ENCODE measurements at places on chromosomes 12 and 14.
A peak's percentile ranks its signal among the peaks of the same experiment; 100 is the strongest.

GRCh38 chr12:63325757-63326156, 174.8 kb upstream of the AVPR1A start:
- DNase-seq, result no peak

GRCh38 chr12:12891881-12892355, 556 bp downstream of the GPRC5A start:
- no peak for DNase-seq

- DNase-seq, result peak; percentile 98
Measured at GRCh38 chr12:92078167-92079053, 67.2 kb downstream of the BTG1 start.

DNA sequence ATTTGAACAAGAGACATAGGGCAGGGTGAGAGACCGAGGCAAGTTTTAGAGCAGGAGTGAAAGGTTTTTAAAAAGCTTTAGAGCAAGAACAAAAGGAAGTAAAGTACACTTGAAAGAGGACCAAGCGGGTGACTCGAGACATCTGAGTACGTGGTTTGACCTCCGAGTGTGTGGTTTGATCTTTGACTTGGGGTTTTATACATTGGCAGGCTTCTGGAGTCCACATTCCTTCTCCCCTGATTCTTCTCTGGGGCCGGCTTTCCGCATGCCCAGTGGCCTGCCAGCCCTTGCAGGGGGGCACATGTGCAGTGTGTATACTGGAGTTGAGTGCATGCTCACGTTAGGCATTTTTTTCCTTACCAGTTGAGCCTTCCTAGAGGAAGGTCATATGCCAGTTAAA, 96.3 kb downstream of the SLC15A4 start:
- no peak for DNase-seq

DNA sequence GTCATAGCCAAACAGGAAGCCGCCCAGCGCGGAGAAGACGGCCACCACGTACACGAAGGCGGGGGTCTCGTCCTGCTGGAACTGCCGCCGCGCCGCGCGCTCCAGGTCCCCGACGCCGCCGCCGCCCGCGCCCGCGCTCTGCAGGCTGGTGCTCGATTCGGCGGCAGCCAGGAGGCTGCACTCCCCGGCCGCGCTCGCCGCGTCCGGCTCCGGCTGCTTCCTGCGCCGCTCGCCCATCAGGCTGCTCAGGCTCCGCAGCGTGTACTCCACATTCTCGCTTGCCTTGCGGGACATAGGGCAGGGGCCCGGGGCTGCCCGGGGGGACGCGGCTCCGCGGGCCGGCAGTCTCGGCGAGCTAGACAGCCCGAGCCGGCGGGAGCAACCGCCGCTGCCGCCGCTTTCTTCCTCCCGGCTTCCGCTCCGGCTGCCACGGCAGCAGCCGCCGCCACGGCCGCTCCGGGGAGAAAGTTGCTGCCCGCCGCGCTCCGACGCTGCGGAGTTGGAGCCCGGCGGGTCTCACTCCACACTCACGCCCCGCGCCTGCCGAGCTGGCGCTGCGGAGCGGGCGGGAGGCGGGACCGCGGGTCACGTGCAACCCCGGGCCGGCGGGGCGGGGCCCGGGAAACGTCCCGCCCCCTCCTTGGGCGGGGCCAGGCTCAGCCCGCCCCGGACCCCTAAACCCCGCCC, at the start of gene SLC2A13:
SLC2A13 (minus strand) TSS at position 567 of the 687 bp plus-strand sequence; CDS start at position 294, 273 bp downstream.
- DNase-seq, result no peak

DNA sequence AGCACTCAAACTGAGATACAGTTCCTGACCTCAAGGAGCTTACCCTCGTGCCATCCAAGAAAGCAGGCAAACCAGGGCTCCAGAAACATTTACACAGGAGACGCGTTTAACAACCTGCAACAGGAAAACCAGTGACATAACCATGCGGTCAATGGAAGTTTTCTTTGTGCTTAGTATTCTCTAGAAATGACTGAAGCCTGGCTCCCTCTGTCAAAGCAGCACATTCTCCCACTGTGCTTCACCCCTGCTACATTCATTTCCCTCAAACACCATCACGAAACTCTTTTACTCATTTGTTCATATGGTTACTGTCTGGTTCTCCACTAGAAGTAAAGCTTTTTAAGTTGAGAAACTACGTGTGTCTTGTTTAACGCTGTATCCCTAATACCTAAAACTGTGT, 161.3 kb upstream of the CCND2 start:
- no peak for DNase-seq

- no peak for DNase-seq
Measured at GRCh38 chr14:100587086-100587762, at the start of gene BEGAIN. TSS of gene BEGAIN (minus strand) at chr14:100587417. CDS start at chr14:100587290, 127 bp downstream.

- no peak for DNase-seq
Measured at GRCh38 chr12:113392988-113393579, 10.6 kb downstream of the SDS start.

DNA sequence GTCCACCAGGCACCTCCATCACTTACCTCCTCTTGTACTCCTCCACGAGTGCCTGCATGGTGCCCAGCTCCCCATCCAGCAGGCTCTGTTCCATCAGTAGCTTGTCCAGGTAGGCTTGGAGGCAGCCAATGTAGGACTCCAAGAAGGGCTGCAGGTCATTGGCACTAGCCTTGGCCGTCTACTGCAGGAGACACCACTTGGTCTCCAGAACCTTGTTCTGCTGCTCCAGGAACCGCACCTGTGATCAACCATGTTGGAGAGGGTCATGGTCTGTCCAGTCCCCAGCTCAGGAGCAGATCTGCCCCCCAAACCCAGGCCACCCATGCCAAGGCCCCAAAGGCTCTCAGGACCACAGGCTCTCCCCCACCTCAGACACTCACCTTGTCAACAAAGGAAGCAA, 23.9 kb downstream of the KRT76 start:
- no peak for DNase-seq

DNA sequence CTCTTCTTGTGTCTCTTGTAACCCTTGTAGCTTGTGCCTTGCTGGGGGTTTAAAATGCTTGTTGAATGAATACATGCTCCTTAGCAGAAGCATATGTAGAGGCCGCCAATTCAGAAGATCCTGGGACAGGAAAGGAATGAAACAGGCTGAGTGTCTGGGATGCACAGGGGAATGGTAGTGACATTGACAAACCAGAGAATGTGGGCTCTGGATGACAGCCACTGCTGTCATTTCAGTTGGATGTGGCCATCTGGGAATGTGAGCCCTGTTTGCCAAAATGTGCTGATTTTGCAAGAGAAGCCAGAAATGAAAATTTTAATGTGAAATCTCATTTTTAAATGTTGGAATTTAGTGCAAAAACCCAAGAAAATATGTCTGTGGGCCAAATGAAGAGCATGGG, 136.8 kb downstream of the DACT1 start:
- no peak for DNase-seq

GRCh38 chr12:101470939-101471338, 4.2 kb upstream of the SPIC start:
- no peak for DNase-seq

DNA sequence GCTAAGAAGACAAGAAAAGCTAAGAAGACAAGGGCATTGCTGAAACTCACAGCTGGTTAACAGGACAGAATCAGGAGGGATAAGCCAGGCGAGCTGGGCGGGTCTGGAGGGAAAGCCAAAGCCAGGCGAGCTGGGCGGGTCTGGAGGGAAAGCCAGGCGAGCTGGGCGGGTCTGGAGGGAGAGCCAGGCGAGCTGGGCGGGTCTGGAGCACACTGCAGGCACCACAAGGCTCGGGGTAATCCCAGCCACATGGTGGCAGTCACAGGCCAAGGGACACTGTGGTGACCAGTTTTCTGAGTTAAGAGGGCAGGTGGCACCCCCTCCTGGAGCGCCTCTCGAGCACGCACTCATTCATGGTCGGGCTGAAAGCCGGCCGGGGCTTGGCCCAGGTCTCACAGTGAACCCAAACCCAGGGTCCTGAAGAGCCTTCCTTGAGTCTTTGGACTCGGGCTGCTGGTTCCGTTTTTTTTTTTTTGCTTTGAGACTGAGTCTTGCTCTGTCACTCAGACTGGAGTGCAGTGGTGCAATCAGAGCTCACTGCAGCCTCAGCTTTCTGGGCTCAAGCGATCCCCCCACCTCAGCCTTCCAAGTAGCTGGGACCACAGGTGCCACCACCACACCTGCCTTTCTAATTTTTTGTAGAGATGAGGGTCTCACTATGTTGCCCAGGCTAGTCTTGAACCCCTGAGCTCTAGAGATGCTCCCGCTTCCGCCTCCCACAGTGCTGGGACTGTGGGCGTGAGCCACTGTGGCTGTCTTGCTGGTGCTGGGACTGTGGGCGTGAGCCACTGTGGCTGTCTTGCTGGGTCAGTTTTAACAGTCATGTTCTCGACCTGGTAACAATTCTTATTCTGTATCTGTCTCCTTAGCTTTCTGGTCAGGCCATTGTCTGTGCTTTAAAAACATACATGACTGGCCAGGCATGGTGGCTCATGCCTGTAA, 40.2 kb downstream of the HSP90AA1 start:
- no peak for DNase-seq

DNA sequence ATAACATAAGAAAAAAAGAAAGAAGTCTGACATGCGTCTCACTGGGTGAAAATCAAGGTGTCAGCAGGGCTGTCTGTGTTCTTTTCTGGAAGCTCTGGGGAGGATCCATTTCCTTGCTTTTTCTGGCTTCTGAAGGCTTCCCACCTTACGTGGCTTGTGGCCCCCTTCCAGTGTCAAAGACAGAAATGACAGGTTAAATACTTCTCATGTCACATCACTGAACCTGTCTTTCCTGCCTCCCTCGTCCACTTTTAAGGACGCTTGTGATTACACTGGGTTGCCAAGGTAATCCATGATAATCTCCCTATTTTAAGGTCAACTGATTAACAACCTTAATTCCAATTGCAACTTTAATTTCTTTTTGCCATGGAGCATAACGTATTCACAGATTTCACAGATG, 4.6 kb upstream of the PHC1 start:
- no peak for DNase-seq

GRCh38 chr14:53368711-53369201, 215.6 kb upstream of the DDHD1 start:
- DNase-seq, result no peak

GRCh38 chr12:111211910-111212757, 156.8 kb downstream of the PHETA1 start:
- no peak for DNase-seq

GRCh38 chr12:75854681-75855309, 176.8 kb downstream of the PHLDA1 start:
- DNase-seq, result no peak

- no peak for DNase-seq
Measured at GRCh38 chr14:101125719-101126651, 222.5 kb upstream of the RTL1 start.

- DNase-seq, result no peak
Measured at GRCh38 chr12:57343703-57344378, 87.0 kb downstream of the R3HDM2 start.

DNA sequence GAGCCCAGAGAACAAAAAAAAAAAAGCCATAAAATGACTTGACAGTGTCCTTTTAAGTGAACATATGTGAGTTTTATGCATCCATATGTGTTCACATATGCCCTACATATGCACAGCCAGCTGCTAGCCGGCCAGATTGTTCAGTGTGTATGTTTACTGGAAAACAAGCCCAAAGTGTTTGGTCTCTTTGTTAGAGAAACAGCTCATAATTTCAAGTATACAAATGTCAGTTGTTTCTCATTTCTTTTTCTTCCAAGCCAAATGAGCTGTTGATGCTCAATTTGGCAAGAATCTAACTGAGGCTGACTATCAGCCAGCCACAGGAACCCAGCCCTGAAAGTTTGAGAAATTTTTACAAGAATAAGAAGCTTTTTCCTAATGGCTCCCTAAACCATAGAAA, 60.8 kb upstream of the TSPAN8 start:
- DNase-seq, result no peak

- no peak for DNase-seq
Measured at GRCh38 chr14:81206115-81206514, 14.6 kb downstream of the GTF2A1 start.

DNA sequence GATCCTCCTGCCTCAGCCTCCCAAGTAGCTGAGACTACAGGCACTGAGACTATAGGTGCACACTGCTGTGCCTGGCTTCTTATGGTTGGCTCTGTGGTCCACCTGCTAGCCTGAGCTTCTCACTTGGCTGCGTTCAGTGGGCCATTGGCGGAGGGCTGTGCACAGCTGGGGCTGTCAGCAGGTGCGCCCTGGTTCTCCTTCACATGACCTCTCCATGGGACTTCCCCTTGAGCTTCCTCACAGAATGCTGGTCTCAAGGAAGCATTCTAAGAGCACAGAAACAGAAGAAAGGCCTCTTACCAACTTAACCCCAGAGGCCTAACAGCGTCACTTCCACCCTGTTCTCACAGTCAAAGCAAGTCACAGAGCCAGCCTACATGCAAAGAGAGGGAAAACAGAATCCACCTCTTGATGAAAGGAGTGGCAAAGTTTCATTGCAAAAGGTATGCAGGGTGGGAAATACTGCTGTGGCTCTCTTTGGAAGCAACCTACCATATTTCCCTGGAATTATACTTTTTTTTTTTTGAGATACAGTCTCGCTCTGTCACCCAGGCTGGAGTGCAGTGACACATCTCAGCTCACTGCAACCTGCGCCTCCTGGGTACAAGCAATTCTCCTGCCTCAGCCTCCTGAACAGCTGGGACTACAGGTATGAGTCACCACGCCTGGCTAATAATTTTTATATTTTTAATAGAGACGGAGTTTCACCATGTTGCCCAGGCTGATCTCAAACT, 9.3 kb downstream of the RILPL2 start:
- no peak for DNase-seq

DNA sequence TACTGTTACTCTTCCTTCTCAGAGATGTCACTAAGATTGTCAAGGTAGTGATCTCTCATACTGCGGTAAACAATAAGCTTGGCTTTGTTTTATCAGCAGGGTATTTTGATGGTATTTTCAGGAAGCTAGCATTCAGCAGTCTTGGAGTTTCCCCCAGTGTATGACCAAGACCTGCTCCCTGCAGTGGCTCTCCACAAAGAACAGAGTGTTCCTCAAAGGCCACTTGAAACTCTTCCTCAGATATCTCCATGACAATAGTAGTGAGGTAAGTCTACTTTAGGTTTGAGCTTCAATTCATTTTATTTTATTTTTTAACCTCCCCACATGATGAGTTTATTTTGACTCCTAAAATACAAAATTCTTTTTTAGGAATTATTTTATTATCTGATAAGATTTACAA, 74.0 kb upstream of the G2E3 start:
- no peak for DNase-seq

DNA sequence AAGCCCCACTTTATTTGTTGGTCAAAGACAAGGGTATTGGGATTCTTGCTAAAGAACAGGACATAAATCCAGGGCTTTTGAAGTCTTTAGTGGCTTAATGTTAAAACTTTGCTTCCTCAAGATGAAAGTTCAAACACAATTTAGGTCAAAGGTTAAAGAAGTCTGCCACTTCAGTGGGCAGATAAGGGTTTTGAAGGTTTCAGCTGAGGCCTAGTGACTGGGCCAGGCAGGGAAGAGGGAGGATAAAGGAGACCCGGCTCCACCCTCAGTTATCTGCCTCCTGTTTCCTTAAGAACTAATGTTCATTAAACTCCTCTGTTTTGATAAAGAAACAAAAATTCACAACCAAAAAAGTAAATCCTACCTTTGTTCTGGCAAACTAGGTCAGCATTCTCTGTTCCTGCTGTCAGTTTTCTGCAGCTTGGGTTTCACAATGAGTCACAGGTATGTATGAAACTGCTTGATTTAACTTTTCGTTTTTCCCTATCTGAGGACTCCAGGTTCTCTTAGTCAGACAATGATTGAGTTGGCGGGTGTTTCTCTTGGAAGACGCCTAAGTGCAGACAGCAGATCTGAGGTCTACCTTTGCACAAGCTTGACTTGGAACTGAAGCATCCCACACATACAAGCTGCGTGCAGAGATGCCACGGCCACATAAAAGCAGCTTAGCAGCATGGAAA, 208.3 kb downstream of the EXOC5 start:
- no peak for DNase-seq

- DNase-seq, result no peak
Measured at GRCh38 chr12:124028555-124028925, 55.5 kb downstream of the ZNF664 start.

GRCh38 chr12:51028126-51028812, 2.1 kb upstream of the SLC11A2 start:
- no peak for DNase-seq

Measured in smooth muscle cell of the brain vasculature (primary cell).